ENCODE measurements at places on chromosomes 7 and 10.

DNA sequence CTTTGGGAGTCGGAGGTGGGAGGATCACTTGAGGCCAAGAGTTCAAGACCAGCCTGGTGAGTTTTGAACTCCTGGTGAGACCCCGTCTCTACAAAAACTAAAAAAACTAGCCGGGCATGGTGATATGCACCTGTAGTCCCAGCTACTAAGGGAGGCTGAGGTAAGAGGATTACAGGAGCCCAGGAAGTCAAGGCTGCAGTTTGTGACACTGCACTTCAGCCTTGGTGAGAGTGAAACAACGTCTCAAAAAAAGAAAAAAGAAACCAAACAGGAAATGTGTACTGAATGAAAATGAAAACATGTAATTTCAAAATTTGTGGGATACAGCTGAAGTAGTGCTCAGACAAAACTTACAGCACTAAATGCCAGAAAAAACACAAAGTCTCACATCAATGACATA lies 7.6 kb downstream of the ARHGAP12 start:
- DNase-seq, result no peak

- DNase-seq, result no peak
Measured at GRCh38 chr10:22335173-22335933, 9.9 kb upstream of the SPAG6 start.

DNA sequence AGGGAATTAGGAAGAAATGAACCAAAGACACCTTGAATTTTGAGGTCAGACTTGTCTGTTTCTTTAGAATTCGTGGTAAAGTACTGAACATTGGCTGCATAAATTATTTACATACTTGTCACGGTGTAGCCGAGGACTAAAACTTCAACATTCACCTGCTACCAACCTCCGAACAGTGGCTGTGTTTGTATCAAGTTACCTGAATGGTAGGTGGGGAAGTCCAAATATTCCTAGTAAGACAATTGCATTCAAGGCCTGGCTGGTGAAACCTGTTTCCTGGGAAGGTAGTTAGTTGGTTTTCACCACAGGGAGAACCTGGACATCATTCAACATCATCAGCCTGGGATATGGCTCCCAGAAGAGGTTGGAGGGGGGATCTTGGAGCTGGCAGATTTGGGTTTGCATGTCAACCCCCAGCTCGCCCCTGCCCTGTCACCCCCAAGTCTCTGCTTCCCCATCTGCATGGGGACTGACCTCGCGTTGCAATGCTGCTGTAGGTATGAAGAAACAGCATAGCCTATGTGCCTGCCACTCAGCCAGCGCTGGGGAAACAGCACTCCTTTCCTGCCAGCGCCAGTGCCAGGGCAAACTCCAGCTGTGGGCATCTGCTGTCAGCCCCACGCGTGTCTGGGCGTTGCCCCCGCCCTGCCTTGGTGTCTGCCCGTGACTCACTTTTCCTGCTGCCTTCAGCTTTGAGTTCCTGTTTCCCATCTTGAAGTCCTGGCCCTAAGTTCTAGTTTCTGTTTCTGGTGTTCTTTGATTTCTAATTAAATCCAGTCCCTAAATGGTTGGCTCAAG lies 12.7 kb upstream of the LARP4B start:
- no peak for DNase-seq

GRCh38 chr7:146528581-146528980 lies 412.0 kb downstream of the CNTNAP2 start:
- DNase-seq, result no peak

- DNase-seq, result peak; percentile 47
Measured at GRCh38 chr7:26549281-26549944, 257.8 kb downstream of the SNX10 start.
